Fibroblast of skin of right quadriceps (primary cell): ENCODE measurements at places on chromosomes 5 and 9.
A peak's percentile ranks its signal among the peaks of the same experiment; 100 is the strongest.

GRCh38 chr9:105251133-105251532, 6.7 kb downstream of the SLC44A1 start:
- DNase-seq: no peak

GRCh38 chr5:35847491-35847890, 9.2 kb upstream of the IL7R start:
- no peak for DNase-seq

DNA sequence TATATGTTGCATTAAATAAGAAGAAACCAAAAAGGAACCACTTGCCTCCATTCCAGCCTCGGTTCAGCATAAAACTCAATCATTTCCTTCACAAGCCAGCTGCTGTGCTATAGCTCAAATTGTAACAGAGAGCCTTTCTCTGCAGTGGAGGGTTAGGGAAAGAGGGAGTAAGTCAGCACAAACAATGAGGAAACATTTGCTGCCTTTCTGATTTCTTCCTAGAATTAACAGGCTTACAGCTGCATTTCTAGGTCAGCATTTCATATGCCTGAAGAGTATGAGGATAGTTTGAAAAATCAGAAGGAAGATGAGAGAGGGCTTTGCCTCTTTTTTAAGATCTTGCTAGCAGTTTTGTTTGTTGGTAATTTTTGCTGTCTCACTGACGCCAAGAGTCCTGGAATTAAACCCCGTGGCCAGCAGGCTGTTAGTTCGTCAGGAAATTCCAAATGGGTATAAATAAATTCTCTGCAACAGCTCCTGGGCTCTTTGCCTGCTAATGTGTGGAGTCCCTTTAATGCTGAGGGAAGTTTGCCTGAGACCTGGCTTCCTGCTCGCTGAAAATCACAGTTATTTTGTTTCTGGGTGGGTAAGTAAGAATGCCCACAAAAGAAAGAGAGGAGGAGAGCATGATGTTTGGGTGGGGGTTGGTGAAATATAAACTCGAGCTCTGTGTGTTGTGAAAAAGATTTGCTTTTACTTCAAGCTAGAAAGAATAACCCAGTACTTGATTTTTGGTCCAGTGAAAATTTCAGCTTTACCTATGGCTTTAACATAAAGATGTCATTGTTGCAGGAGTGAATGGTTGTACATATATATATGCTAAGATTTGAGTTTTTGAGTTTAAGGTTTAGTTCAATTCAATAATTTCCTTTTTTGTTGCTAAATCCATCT, 148.1 kb upstream of the DMRT1 start:
- DNase-seq: peak; percentile 91

DNA sequence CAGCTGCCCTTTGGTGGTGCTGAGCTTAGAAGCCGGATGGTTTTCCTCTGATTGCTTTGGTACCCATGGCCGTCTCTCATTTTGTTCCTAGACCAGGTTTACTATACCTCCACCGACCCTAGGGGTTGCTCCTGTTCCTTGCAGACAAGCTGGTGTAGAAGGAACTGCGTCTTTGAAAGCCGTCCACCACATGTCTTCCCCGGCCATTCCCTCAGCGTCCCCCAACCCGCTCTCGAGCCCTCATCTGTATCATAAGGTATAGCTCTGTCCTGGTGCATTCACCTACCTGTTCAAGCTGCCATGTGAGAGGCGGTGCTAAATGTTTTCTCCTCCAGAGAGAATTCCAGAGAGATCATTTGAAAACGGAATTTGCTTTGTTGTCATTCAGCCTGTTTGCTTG, 39.5 kb downstream of the TENT4A start:
- no peak for DNase-seq

- no peak for DNase-seq
Measured at GRCh38 chr5:116830079-116830478, 255.5 kb upstream of the SEMA6A start.

GRCh38 chr5:54062958-54063357, 247.4 kb downstream of the ARL15 start:
- peak; percentile 97 for DNase-seq

DNA sequence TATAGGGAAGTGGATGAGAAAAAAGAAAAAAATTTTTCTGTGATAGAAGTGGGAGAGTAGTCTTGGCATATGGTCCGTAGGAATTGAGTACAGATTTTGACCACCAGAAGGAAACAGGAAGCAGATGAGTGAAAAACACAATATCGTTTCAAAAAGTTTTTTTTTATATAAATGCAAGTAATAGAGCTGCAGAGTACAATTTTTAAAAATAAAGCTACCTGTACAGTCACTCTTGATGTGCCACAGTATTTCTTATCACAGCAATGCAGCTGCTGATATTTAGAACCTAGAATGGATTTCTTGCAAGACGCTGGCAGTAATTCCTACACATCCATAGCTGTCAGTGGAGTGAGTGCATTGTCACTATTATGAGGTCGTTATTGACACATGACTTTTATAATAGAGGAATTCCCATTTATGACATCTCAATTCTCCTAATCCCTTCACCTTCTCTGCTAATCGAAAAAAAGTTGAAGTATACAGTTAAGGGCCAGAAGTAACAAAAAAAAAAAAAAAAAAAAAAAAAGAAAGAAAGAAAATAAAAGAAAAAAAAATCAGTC, 477.7 kb downstream of the TAF11L14 start:
- no peak for DNase-seq

- DNase-seq: no peak
Measured at GRCh38 chr5:165101709-165102108, 1596.3 kb downstream of the MAT2B start.

GRCh38 chr9:95727947-95728520, 147.5 kb upstream of the ERCC6L2 start:
- no peak for DNase-seq

DNA sequence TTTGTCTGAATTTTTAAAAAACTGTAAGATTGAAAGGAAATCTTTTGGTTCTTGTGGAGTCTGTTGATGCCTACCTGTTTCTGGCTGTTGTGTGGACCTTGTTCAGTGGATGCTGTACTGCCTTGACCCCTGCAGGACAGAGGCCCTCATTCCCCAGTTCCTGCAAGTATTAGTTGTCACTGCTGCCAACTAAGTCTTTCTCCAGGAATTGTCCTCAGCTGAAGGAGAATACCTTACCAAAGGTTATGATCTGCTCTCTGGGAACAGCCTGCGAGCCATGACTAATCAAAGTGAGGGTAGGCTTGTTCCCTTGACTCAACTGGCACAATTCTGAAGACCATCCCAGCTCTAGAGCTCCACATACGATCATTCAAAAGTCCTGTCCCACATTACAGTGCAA, 145.3 kb upstream of the FST start:
- DNase-seq: peak; percentile 22

DNA sequence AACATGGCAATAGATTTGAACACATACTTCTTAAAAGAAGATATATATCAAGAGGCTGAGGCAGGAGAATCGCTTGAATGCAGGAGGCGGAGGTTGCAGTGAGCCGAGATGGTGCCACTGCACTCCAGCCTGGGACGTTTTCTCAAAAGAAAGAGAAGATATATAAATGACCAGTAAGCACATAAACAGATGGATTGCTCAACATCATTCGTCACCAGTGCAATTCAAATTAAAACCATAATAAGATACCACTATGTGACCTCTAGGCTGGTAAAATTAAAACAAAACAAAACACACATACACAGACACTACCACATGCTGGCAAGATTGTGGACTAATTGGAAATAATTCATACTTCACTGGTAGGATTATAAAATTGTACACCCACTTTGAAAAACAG, 5.3 kb upstream of the TXN start:
- no peak for DNase-seq

DNA sequence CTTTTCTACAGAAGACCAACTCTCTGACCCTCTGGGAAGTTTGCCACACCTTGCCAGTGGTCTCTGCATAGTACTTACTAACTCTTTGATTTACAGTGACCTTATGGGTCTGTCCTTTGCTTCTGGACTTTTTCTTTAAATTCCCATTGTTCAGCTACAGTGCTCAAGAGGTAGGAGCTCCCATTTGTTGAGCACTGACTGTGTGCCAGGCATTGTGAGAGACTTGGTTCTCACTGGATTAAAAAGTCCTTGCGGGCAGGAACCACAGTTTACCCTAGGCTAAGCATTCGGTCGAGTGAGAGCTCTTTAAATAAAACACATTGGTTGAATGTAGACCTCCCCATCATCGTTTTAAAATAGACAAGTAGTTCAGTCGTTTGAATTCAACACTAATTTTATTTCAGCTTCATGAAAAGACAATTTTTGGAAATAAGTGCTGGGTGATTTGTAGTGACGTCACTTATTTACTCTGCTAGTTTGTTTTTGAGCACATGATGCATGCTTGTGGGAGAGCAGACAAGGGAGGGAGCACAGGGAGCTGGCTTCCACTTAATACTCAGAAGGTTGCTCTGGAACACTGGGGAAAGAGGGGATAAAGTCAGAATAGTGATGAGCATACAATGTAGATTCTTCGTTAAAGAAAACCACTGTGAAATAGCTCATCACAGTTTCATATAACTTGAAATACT, 27.1 kb downstream of the RASGRF2 start:
- DNase-seq: no peak

DNA sequence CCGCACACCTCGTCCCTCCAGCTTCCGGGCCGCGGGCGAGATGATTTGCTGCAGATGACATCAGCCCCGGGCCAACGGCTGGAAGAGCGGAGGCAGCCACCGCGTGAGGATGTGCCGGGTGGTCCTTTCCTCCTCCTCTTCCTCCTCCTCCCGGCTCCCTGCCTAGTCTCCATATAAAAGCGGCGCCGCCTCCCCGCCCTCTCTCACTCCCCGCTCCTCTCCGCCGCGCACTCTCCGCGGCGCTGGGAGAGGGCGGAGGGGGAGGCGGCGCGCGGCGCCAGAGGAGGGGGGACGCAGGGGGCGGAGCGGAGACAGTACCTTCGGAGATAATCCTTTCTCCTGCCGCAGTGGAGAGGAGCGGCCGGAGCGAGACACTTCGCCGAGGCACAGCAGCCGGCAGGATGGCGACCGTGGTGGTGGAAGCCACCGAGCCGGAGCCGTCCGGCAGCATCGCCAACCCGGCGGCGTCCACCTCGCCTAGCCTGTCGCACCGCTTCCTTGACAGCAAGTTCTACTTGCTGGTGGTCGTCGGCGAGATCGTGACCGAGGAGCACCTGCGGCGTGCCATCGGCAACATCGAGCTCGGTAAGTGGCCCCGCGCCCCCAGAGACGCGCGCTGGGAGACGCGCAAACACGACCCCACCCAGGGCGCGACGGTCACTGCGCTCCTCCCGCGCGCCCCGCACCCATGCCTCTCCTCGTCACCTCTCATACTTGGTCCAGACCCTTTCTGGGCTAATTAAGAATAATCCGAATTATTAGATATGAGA, at the start of gene MAP1B:
TSS of gene MAP1B (plus strand) at position 345 of the 770 bp plus-strand sequence. CDS start at position 402, 57 bp downstream.
- peak; percentile 86 for DNase-seq

GRCh38 chr9:74610523-74611061, 113.5 kb downstream of the RORB start:
- peak; percentile 4 for DNase-seq

DNA sequence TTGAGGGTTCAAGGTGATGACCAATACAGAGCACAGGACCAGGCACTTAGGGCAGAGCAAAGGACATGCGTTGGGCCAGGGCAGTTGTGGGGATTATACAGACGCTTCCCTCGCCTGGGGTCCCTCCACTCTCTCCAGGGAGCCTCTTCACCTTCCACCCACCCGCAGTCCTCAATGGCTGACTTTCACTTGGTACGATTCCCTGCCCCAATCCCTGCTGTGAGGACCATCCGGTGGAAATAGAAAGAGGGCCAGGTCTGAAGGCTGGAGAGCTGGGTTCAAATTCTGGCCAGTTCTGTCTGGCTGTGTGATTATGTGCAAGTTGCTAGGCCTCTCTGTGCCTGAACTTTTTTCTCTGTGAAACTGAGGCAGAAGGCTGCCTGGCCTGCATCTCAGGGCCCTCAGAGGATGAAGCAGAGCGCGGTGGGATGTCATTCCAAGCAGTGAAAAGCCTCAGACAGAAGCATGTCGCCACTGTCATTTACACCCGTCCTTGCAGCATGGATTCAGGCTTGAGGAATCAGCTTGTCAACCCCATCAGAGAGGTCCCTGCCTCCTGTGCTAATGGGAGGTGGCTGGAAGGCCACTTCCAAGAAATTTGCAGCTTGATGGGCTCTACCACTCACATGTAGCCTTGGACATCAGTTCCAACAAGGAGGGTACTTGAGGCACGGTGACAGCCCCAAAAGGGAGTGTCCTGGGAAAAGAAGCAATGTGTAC, 206.6 kb upstream of the IER5L start:
- no peak for DNase-seq

GRCh38 chr5:171513591-171513990, 94.1 kb downstream of the FGF18 start:
- no peak for DNase-seq
